Epithelial cell of proximal tubule (primary cell): ENCODE measurements at places on chromosomes 12 and 14.

- peak; percentile 23 for DNase-seq
Measured at GRCh38 chr12:43655586-43655985, 103.0 kb downstream of the PUS7L start.

GRCh38 chr12:25320123-25321006 lies 69.6 kb upstream of the KRAS start:
- no peak for DNase-seq

DNA sequence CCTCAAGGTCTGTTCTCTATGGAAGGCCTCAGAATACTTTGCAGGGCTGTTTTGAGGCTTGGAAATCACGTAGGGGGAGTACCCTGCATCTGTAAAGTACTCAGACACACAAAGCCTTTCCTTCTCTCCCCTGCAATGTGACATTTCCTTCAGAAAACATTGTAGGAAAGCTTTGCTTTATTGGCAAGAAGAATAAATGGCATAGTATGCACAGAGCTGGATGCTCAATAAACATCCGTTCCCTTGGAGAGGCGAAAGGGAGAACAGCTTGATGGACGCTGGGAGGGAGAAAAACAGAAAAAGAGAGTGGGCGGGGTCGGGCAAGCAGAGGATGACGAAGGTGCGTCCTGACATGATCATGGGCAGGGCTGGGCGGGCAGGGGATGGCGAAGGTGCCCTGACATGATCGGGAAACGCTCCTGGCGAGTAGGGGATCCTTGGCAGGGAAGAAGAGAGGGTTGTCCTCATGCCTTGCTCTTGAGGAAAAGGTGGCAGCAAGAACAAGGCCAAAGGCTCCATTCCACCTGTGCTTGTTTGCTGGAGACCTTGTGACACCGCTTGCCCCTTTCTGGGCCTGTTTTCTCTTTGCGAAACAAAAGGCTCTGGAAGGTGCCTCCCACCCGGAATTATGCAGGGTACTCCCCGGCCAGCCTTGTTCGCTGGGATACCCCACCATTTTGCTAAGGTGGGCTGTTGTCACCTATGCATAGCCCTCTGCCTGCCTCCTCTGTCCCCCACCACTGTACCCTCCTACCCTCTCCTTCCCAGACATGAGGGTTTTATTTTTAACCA lies 21.1 kb downstream of the IRF2BPL start:
- DNase-seq: no peak

GRCh38 chr14:60133487-60133886 lies 31.7 kb downstream of the DHRS7 start:
- no peak for DNase-seq

DNA sequence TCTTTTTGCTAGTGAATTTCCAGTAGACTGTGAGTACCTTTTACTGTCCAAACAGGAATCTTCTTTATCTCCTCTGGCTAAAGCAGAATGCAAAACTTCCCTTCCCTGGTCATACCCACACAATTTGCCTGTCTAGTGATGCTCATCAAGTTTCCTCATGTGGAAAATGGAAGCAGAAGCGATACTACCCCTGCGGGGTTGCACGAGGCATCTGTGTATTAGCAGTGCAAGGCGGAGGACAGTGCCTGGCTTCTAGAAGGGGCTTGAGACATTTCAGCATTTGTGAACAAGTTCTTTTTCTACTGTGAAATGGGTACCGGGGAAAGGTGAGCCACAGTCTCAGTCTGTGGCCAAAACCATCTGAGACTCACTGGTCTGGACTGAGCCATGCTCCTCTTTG lies 340.9 kb downstream of the AACS start:
- DNase-seq: no peak

- no peak for DNase-seq
Measured at GRCh38 chr14:55329999-55330710, 58.9 kb downstream of the FBXO34 start.

DNA sequence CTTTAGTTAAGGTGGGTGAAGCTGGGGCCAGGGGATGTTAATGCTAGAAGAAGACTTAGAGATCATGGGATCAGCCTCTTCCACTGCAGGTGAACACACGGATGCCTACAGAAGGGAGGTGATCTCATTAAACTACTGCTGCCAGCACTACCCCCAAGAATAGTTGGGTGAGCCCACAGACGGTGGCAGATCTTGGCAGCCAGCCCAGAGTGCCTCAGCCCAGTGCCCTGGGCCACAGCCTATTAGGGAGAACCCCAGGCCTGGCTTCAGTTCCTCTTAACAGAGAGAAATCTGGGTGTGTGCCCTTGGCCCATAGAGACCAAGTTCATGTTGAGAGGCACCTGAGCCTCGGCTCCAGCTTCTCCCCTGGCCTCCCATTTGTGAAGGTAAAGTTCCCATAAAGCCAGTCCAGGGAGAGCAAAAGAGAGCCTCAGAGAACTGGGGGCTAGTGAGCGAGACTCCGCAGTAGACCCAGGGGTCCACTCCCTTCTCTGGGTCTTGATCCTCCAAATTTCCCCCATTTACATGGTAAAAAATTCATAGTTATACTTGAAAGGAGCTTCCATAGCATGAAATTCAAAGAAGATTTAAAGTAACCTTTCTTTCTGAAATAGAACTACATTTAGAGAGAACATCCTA lies 125.0 kb upstream of the CCND2 start:
- no peak for DNase-seq

GRCh38 chr12:45357539-45358417 lies 141.9 kb downstream of the ANO6 start:
- DNase-seq: no peak

DNA sequence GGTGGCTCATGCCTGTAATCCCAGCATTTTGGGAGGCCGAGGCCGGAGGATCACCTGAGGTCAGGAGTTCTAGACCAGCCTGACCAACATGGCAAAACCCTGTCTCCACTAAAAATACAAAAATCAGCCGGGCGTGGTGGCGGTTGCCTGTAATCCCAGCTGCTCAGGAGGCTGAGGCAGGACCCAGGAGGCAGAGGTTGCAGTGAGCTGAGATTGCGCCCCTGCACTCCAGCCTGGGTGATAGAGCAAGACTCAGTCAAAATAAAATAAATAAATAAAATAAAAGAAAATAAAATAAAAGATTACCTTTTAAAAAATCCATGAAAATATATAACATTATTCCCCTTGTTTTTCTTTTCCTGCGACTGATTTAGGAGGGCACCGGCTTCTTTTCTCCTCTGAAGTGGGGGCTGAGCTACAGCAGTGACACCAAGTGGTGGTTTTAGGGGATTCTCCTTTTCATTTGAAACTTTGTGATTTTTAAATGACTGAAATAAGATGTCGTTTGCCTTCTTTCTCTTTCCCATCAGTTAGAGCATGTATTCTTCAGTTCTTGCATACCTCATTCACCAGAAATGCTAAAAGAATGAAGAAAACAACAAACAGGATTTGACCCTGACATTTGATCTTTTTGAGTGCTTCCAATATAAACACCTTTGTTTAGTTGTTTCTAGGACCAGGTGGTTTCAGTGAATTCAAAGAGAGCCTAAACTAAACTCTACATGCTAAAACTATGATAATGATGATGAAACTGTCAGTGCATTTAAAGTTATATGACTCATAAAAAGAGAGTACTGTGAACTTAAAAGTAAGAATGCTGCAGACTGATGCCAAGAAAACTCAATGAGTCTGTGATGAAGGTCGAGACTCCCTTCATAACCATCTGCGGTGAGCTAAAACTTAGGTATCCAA lies 22.6 kb upstream of the PKP2 start:
- no peak for DNase-seq

- DNase-seq: no peak
Measured at GRCh38 chr14:90508536-90509254, 111.9 kb downstream of the CALM1 start.

DNA sequence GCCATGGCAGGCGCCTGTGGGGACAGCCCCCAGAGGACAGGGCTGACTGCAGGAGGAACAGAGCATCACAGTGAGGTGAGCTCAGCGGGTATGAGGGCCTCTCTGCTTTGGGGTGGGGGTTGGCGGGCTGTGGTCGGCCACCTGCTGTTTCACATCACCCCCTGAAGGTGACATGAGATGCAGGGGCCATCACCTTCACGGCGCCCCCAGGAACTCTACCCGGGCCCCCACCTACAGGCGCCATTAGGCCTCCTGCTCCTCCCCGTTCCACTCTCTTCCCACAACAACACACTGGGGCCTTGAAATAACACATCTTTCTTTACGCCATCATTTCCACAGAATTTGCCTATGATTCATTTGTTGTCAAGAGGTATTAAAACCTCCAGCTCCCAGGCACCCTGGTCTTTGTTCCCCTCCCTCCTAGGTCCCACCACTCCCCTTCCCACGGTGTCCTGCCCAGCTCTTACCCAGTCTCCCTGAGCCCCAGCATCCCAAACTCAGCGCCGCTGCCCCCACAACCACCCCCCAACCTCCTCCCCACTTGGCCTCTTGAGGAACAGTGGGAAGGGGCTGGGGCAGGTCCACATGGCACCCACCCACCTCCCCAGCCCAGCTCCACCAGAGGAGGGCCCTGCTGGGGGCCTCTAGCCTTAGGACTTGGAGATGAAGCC lies 12.7 kb upstream of the HDAC7 start:
- no peak for DNase-seq

DNA sequence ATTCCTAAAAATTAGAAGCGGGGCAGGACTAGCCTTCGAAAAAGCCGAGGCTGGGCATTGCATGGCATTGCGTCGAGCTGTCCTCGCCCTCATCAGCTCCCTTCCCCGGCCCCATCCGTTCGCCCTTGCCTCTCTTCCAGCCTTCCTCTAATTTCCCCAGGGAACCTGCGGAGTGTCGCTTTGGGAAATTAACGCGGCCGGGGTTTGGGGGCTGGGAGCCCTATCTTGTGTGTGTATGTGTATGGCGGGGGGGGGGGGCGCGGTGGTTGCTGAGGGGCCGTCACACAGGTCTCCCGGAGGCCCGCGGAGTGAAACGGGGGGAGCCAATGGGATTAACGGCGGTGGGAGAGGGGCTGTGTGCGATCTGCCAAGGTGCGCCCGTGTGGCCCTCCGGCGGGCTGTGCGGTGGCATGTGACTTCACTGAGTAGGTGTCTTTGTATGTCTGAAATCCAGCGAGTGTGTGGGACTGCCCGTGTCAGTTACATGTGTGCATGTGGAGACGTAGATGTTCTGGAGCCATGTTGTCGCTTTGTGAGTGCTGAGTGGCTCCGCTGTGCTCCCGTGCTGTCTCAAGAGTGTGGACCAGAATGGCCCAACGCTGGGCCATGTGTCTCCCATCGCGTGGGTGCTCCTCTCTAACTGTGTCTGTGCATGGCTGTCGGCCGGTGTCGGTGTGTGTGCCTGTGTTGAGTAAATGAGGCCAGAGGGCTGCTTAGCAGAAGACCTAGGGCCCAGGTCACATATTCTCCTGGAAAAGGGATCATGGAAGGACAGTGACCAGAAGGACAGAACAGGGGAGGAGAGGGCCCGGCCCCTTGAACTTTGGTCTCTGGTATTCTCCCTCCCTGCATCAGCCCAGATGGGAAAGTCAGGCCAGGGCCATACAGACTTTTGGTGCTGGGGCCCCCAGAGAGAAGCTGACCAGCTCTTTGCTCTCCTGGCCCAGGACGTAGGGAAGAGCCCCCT lies 1.5 kb downstream of the PTMS start:
- DNase-seq: no peak

- no peak for DNase-seq
Measured at GRCh38 chr12:69502345-69503081, 32.3 kb downstream of the FRS2 start.

- DNase-seq: no peak
Measured at GRCh38 chr12:92730758-92731157, 28.0 kb downstream of the PLEKHG7 start.

- no peak for DNase-seq
Measured at GRCh38 chr12:85310025-85310424, 30.0 kb downstream of the ALX1 start.

DNA sequence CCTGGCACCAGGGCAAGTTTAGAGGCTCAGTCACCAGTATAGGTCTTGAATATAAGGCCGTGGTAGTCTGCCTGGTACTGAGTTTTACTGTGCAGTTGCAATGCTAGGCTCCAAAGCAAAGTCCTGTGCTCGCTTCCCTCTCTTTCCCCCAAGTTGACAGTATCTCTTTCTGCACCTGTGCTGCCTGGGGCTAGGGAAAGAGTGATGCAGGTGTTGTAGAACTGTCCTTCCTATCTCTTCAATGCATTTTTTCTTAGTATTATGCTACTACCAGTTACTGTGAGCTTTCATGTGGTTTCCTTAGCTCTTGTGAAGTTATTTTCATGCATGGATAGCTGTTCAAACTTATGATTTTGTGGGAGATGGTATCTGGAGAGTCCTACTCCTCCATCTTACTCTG lies 359.2 kb downstream of the SYT1 start:
- no peak for DNase-seq

DNA sequence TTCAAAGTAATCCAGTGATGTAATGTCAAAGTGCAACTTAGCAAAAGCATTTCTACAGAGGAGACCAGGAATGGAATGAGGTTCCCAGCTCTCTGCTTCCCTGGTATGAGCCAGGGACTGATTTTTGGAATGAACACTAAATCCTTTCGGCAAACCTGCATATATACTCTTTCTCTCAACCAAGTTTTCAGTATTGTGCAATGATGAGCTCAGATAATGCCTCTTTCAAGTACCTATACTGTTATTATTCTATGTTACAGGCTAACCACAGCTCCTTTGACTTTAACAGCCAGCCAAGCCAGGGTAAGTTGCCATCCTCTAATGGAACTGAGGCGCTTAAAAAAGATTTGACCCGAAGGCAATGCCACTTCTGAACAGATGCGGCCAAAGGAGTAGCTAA lies 104.9 kb upstream of the FSCB start:
- no peak for DNase-seq

DNA sequence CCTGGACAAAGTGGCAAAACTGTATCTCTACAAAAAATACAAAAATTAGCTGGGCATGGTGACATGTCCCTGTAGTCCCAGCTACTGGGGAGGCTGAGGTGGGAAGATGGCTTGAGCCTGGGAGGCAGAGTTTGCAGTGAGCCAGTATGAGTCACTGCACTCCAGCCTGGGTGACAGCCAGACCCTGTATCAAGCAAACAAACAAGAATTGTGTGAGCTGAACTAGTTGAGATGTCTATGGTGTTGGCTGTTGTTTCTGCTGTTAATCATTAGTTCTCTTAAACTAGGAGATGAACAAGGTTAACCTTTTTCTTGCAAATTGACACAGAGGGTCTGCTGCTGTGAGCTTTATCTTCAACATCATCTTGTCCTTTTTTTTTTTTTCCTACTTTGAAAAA lies 23.6 kb downstream of the RASSF3 start:
- peak; percentile 73 for DNase-seq

GRCh38 chr14:77869340-77869739 lies 69.4 kb downstream of the ADCK1 start:
- DNase-seq: no peak

- no peak for DNase-seq
Measured at GRCh38 chr12:70230934-70231606, 12.2 kb upstream of the CNOT2 start.

- DNase-seq: no peak
Measured at GRCh38 chr12:99334285-99335056, 313.1 kb upstream of the GARIN6 start.

GRCh38 chr12:116731801-116732200 lies 6.1 kb downstream of the SPRING1 start:
- no peak for DNase-seq
